CD4-positive, alpha-beta T cell treated with Interleukin-6 at 100 ng/mL for 8 hours (primary cell): ENCODE measurements at places on chromosomes 1 and 21.

DNA sequence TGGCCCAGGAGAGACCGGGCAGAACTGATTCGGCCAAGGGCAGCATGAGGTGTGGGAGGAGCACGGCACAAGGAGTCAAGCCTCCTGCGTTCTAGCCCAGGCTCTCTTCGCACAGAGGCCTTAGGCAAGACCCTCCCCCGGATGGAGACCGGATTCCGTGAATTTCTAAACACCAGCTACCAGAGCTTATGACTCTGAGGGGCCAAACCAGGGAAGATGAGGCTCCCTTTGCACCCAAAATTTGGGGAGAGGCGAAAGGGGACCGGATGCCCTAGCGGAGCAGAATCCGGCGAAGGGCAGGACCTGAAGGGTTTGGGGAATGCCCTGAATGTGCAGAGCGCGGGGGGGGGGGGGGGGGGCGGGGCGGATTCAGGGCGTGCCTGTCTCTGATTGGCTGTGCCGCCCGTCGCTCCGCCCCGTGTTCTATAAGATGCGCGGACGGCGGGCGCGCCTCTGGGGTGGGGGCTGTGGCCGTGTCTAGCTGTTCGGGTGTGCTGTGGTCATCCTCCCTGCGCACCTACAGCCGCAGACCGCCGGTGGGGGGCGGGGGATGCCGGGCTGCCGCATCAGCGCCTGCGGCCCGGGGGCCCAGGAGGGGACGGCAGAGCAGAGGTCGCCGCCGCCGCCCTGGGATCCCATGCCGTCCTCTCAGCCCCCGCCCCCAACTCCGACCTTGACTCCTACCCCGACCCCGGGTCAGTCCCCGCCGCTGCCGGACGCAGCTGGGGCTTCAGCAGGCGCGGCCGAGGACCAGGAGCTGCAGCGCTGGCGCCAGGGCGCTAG is at the start of gene TRNP1:
Gene TRNP1 (plus strand): TSS at position 456 of the 783 bp plus-strand sequence. CDS start 95 bp downstream, at position 551.
- DNase-seq, result peak; percentile 68

DNA sequence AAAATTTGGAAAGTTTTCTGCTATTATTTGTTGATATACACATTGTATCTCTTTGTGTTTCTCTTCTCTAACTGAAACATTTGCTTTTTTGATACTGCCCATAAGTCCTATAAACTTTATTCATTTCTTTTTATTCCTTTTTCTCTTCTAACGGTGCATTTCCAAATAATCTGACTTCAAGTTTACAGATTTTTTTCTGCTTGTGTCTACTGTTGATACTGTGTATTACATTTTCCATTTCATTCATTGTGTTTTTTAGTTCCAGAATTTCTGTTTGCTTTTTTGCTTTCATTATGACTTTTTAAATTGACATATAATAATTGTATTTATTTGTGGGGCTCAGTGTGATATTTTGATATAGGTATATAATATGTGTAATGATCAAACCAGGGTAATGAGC is 38.3 kb upstream of the PLA2G2A start:
- DNase-seq, result no peak

- DNase-seq, result no peak
Measured at GRCh38 chr1:218164111-218164929, 120.8 kb upstream of the RRP15 start.

- no peak for DNase-seq
Measured at GRCh38 chr1:187999973-188000372, 1171.2 kb downstream of the PLA2G4A start.

DNA sequence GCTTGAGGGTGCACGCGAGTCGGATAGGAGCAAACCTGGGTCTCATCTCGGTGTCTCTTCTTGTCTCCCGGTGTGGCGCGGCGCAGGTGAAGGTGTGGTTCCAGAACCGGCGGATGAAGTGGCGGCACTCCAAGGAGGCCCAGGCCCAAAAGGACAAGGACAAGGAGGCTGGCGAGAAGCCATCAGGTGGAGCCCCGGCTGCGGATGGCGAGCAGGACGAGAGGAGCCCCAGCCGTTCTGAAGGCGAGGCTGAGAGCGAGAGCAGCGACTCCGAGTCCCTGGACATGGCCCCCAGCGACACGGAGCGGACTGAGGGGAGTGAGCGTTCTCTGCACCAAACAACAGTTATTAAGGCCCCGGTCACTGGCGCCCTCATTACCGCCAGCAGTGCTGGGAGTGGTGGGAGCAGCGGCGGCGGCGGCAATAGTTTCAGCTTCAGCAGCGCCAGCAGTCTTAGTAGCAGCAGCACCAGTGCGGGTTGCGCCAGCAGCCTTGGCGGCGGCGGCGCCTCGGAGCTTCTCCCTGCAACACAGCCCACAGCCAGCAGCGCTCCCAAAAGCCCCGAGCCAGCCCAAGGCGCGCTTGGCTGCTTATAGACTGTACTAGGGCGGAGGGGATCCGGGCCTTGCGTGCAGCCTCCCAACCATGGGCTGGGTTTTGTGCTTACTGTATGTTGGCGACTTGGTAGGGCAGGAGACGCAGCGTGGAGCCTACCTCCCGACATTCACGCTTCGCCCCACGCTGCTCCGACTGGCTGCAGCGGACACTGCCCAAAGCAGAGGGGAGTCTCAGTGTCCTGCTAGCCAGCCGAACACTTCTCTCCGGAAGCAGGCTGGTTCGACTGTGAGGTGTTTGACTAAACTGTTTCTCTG is 5.1 kb downstream of the HLX start:
- no peak for DNase-seq

- no peak for DNase-seq
Measured at GRCh38 chr1:211349741-211350140, 23.1 kb downstream of the TRAF5 start.

GRCh38 chr1:67469431-67469830 is 39.2 kb upstream of the SERBP1 start:
- DNase-seq, result no peak

GRCh38 chr1:80050523-80050922 is 1044.0 kb upstream of the ADGRL4 start:
- no peak for DNase-seq

DNA sequence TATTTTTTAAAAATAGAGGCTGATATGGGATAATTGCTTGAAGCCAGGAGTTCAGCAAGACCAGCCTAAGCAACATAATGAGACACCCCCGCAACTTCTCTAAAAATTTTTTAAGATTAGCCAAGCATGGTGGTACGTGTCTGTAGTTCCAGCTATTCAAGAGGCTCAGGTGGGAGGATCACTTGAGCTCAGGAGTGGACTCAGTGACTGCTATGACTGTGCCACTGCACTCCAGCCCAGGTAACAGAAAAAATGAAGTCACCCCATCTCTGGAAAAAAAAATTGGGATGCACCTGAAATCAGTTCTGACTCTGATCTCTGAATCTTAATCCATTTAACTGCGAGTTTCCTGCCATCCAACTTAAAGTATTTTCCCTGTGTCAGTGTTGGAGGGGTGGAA is 124.2 kb downstream of the MRPS6 start:
- no peak for DNase-seq

DNA sequence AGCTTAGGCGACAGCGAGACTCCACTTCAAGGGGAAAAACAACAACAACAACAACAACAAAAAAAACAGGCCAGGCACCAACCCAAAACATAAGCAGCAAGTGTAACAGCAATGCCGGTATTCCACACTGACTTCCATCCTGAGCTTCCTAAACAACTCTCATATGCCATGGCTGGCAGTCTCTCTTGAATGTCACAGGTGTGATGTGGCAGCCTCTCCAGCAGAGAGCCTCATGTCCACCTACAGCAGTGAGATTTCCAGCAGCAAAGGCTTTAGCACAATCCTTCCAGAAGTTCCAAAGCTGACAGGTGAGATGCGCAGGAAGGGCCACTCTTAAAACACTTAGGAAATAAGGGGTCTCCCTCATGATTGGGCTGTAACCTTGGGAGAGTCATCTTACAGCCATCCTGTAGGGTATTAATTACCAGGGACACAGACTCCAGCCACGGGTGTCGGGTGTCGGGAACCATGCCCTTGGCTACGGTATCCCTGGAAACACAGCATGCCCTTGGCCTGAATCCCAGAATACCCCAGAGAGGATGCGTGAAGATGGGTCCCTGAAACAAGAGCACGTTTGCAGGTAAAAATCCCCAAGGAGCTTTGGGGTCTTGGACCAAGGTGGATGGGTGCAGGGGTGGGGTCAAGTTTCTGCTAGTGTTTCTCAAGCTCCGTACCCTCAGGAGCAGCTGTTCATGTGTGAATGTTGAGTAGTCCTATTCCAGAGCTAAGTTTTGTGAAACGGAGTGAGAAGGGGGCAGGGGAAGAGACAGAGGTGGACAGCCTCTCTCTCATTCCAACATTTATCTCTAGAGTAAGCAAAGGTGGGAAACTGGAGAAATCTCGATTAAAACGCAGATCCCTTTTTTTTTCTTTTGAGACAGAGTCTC is 31.4 kb downstream of the CLSTN1 start:
- no peak for DNase-seq

- no peak for DNase-seq
Measured at GRCh38 chr1:47971385-47972160, 25.6 kb downstream of the TRABD2B start.

DNA sequence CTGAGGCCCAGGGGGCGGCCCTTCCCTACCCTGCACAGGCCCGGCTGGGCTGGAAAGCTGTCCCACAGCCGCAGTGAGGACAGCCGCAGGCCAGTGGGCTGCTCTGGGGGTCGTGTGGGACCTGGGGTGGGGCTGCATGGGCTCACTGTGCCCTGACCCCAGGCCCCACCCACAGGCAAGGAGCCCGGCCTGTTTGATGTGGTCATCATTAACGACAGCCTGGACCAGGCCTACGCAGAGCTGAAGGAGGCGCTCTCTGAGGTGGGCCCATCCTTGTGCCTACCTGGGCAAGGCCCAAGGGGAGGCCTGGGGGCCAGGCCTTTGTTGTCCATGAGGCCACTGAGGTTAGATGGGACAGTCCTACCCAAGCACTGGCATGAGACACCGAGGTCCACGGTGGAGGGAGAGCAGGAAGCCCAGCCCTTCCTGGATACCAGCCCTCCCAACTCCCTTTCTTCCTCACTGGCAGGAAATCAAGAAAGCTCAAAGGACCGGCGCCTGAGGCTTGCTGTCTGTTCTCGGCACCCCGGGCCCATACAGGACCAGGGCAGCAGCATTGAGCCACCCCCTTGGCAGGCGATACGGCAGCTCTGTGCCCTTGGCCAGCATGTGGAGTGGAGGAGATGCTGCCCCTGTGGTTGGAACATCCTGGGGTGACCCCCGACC is 1.4 kb upstream of the GJC2 start:
- DNase-seq, result no peak

- no peak for DNase-seq
Measured at GRCh38 chr1:178931858-178932551, 61.1 kb upstream of the ANGPTL1 start.

DNA sequence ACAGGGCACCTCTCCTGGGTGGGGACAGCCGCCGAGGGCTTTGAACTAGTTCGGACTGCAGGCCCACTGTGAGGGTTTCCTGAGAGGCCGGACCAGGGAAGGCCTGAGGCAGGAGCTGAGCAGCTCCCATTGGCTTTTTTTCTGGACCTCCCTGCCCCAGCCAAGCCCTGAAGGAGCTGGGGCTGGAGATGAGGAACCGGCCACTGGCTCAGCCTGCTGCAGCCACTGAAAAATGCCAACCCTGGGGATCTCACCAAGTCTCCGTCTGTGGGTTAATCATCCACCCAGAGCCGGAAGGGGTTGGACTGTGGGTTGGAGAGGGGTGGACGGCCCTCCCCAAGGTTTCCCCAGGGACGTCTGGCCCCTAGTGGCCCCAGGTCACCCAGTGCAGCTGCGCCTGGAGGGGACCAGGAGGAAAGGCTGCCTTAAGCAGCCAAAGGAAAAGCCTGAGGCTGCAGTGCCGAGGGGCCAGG is 2.5 kb downstream of the VWA1 start:
- no peak for DNase-seq

- DNase-seq, result no peak
Measured at GRCh38 chr1:218462587-218462986, 117.5 kb downstream of the TGFB2 start.

- no peak for DNase-seq
Measured at GRCh38 chr1:47536646-47537118, 98.8 kb downstream of the FOXD2 start.

DNA sequence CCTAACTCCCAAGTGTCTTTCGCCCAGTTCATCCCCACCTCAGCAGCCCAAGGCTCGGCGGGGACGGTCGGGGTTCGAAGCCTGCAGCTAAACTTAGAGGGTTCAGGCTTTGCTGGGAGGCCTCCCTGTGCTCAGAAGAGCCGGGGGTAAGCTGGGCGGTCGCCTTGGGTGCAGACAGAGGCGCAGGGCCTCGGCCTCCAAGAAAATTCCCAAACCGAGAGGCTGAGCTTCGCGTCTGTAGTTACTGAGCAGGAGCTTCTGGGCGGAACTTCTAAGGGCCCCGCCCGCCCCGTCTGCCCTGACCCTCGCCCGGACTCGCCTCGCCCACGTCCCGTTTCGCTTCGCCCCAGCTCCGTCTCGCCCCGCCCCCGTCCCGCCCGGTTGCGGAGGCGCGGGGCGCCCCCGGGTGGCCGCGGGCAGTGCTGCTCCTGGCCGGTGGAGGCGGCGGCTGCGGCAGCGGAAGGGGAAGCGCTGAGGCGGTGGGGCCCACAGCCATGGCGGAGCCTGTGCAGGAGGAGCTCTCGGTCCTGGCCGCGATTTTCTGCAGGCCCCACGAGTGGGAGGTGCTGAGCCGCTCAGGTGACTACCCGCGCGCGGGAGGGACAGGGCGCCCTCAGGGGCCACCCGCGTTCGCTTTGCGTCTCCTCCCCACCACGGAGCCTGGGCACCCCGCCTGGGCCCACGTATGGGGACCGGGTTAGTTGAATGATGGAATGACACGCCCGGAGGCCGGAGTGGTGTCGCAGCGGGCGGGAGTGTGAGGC is at the start of gene RWDD3:
Gene RWDD3 (plus strand): TSS at position 474 of the 764 bp plus-strand sequence. CDS start 21 bp downstream, at position 495.
- peak; percentile 92 for DNase-seq

DNA sequence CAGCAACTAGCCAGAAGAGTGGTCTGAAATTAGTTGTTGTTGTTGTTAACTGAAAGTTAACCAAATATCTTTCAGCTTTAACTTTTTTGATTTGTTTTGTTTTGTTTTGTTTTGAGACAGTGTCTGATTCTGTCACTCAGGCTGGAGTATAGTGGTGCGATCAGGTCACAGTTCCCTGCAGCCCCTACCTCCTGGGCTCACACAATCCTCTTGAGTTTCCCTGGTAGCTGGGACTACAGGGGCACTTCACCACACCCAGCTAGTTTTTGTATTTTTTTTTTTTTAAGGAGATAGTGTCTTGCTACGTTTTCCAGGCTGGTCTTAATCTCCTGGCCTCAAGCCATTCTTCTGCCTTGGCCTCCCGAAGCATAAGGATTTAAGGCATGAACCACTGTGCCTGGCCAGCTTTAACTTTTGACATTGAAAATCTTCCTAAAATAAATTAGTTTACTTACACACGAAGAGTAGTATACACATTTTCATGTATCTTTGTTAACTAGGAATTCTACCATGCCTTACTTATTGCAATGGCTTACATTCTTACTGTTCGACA is 45.0 kb downstream of the GNG12 start:
- no peak for DNase-seq

- peak; percentile 79 for DNase-seq
Measured at GRCh38 chr21:25608044-25608737, 910 bp upstream of the MRPL39 start.

GRCh38 chr21:38337793-38338192 is 81.0 kb downstream of the KCNJ15 start:
- DNase-seq, result no peak

- no peak for DNase-seq
Measured at GRCh38 chr21:31744182-31744800, 12.4 kb upstream of the SCAF4 start.

- DNase-seq, result no peak
Measured at GRCh38 chr1:36328713-36329112, 5.3 kb upstream of the EVA1B start.
